ENCODE measurements at places on chromosomes 2 and 18.

- no peak for DNase-seq
Measured at GRCh38 chr2:73651591-73652230, 9.5 kb upstream of the NAT8 start.

DNA sequence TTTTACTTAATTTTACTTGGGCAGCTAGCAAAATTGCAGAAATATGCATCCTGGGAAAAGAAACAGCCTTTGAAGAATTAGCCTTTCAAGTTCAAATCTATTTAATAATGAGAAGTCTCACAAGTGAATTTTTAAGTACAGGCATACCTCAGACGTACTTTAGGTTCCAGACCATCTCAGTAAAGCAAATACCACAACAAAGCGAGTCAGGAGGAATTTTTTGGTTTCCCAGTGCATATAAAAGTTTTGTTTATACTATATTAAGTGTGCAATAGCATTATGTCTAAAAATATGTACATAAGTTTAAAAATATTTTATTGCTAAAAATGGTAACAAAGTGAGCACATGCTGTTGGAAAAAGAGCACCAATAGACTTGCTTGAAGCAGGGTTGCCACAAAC lies 50.8 kb upstream of the TWSG1 start:
- DNase-seq = no peak

GRCh38 chr2:111204706-111205105 lies 84.0 kb downstream of the BCL2L11 start:
- no peak for DNase-seq

DNA sequence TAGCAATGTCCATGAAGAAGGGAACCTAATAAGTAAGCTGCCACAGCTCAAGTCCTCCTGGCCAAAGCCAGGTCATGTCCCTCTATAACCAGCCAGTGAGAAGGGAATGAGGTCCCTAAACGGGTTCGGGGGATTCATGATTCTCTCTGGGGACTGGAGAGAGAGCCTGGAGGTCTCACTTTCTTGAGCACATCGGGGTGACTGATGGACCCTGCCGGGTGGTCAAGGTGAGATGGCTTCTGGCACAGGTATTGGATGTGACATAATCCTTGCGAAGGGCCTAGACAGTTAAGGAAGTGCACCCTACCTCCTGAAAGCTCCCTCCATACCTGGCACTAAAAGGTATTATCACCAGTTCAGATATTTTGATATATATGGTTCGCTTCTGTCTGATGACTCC lies 45.7 kb downstream of the HRH4 start:
- DNase-seq = no peak

Data from type B pancreatic cell (in vitro differentiated cells).